Osteoblast (primary cell): ENCODE measurements at places on chromosomes 1 and 21. TPM values are rescaled to one million over a fixed set of nuclear protein-coding genes. Genes with fewer than 3 reads are reported as not detected.

Gene LDLRAD1
- not detected in 2 replicates for total RNA-seq

DNA sequence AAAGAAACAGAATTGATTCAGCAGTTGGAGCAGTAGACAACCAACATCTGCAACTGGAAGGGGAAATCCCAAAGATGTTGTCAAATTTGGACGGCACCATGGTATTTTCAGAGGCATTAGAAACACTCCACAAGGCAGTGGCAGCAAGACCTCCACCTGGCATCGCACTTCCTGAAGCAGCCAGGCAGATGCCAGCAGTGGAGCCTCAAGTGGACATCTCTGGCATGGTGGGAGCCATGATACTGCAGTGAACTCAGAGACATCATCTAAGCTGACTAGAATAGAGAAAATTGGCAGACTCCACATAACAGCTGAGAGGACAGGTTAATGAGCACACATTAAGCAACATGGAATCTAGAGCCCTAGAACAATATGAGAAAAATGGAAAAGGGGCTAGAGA is 33.9 kb upstream of the RGS8 start:
- H3K4me1 ChIP-seq = no peaks in the 10 kb centered on the region
- peaks cover 3% of the 10 kb centered on the region for H3K27me3 ChIP-seq
- no peak overlapping the region for H3K4me3 ChIP-seq
- H3K36me3 ChIP-seq = no peaks in the 10 kb centered on the region
- DNase-seq = no peak
- H3K27ac ChIP-seq = no peak overlapping the region

- H3K36me3 ChIP-seq = no peaks in the 10 kb centered on the region
- no peak overlapping the region for H3K4me3 ChIP-seq
- DNase-seq = peak; percentile 14
- no peaks in the 10 kb centered on the region for H3K27me3 ChIP-seq
- H3K27ac ChIP-seq = no peak overlapping the region
- no peaks in the 10 kb centered on the region for H3K4me1 ChIP-seq
Observed at GRCh38 chr1:95780836-95781235, 546.8 kb downstream of the RWDD3 start.

DNA sequence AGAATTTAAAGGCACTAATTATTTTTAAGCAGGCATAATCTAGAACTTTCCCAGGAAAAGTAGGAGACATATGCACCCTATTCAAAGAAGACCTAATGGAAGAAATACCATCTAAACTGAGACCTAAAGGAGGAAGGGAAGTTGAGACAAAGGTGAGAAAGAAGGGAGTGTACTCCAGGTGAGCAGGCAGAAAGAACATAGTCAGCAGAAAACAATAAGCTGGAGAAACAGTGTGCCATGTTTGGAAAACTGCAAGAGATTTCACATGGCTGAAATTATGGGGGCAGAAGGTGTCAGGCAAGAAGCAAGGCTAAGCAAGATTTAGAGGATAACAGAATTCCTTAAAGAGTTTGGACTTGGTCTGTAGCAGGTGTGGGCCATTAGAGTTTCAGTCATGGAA is 167.0 kb upstream of the USP25 start:
- no peaks in the 10 kb centered on the region for H3K27me3 ChIP-seq
- no peak for DNase-seq
- no peaks in the 10 kb centered on the region for H3K36me3 ChIP-seq
- H3K4me3 ChIP-seq = no peak overlapping the region

DNA sequence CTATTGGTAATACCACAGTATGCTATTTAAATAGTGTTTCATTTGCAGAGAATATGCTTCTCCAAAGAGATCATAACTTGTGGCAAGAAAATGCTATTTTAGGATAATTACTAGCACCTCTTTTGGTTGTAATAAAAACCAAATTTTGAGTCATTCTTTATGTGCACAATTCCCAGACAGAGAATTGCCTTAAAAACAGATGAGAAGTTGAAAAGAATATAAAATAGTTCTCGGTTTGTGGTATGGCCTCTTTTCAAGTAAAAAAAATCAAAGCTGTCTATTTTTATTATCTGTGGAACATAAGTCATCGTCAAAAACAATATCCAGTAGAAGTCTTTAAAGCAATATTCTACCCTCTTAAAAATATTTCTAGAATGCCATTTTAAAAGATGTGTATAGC is 185.9 kb downstream of the GREM2 start:
- H3K36me3 ChIP-seq = no peaks in the 10 kb centered on the region
- peaks cover 29% of the 10 kb centered on the region for H3K4me1 ChIP-seq
- peak overlapping the region; percentile 55 for H3K27ac ChIP-seq
- DNase-seq = no peak

GRCh38 chr21:42503711-42504110 is 7.7 kb upstream of the RSPH1 start:
- no peak overlapping the region for H3K4me3 ChIP-seq
- no peaks in the 10 kb centered on the region for H3K4me1 ChIP-seq
- no peak overlapping the region for H3K27ac ChIP-seq
- H3K27me3 ChIP-seq = peaks cover 14% of the 10 kb centered on the region
- no peaks in the 10 kb centered on the region for H3K36me3 ChIP-seq

DNA sequence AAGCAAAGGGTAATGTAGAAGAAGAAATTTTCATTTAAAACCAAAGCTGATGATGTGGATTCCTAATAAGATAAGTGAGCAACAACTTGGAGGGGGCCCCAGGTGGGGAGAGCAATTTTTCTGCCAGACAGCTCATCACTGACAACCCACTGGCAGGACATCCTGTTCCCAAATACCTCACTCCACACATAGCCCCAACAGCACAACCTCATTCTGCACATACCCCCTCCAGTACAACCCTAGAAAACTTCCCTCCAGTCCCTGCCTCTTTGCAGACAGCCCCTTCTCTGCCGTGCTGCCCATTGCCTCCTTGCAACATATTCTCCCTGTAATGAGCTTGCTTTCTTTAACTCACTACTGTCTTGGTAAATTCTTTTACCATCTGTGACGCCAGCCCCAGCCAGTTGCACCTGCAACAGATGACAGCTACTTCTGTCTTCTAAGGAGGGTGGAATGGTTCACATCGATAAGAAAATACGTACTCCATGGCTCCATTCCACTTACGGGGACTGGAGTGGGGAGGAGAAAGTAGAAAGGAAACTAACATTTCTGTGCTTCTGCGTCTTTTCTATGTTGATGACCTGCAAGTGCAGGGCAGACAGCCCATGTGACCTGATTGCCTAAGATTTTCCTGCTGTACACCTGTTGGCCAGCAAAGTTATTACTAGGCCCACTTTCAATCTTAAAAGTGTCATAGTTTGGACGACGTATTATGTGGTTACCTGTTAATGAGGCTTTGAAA is 14.7 kb downstream of the RHEX start:
- no peaks in the 10 kb centered on the region for H3K36me3 ChIP-seq
- no peak for DNase-seq
- no peaks in the 10 kb centered on the region for H3K4me1 ChIP-seq

GRCh38 chr1:221448585-221449175 is 293.2 kb downstream of the DUSP10 start:
- H3K4me1 ChIP-seq = no peaks in the 10 kb centered on the region
- no peak overlapping the region for H3K4me3 ChIP-seq
- H3K27ac ChIP-seq = no peak overlapping the region
- no peaks in the 10 kb centered on the region for H3K27me3 ChIP-seq
- no peak for DNase-seq

Gene ATG4C
- 5.8 and 9.4 TPM in 2 replicates for total RNA-seq

DNA sequence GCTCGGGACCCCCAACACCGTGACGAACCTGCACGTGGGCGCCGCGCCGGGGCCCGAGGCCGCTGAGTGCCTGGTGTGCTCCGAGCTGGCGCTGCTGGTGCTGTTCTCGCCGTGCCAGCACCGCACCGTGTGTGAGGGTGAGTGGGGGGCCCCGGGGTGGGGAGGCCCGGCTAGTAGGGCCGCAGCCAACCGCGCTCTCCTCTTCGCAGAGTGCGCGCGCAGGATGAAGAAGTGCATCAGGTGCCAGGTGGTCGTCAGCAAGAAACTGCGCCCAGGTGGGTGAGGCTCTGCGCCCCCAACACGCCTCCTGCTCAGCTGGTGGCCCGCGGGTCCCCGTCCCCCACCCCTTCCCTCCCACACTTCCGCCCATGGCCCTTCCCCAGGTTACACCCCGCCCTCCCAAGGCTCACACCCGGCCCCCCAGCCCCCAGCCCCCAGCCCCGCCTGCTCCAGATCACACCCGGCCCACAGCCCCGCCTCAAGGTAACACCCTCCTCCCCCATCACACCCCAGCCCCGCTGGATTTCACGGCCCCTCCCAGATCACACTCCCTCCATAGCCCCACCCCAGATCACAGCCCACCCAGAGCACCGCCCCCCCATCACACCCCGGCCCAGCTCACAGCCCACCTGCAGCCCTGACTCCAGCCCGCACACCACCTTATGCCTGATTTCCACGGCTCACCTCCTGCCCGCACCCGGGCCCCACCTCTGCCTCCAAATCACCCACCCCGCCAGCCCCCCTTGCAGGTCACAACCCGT is 2.4 kb upstream of the MMP23B start:
- H3K4me1 ChIP-seq = no peaks in the 10 kb centered on the region
- peak; percentile 88 for DNase-seq
- H3K4me3 ChIP-seq = no peak overlapping the region
- no peak overlapping the region for H3K27ac ChIP-seq
- H3K27me3 ChIP-seq = peaks cover 8% of the 10 kb centered on the region

GRCh38 chr1:40803447-40803846 is 19.9 kb downstream of the KCNQ4 start:
- H3K4me3 ChIP-seq = no peak overlapping the region
- H3K27ac ChIP-seq = no peak overlapping the region
- H3K4me1 ChIP-seq = peaks cover 32% of the 10 kb centered on the region
- H3K27me3 ChIP-seq = peaks cover 2% of the 10 kb centered on the region
- H3K36me3 ChIP-seq = no peaks in the 10 kb centered on the region
- DNase-seq = no peak
